ENCODE measurements at places on chromosomes 2 and 18.

- no peak for DNase-seq
Observed at GRCh38 chr18:849021-849420, 37.0 kb upstream of the YES1 start.

DNA sequence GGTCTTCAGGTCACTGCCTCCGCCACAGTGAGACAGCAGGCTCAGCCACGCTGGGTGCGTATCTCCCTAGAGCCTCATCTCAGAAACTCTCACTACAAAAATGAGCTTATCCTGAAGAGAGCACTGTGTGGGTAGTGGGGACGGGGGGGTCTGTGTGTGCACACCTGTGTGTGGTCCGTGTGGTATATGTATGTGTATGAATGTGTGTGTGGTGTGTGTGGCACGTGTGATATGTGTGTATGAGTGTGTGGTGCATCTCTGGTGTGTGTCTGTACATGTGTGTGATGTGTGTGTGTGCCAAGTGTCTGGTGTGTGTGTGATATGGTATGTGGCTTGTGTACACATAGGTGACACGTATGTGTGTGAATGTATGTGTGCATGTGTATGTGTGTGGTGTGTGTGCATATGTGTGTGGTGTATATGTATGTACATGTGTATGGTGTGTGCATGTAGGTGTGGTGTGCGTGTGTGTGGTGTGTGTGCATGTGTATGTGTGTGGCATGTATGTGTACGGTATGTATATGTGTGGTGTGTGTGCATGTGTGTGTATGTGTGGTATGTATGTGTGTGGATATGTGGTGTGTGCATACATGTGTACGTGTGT lies 332.2 kb downstream of the EIPR1 start:
- DNase-seq, result no peak

GRCh38 chr2:96680561-96681141 lies 38.1 kb downstream of the FER1L5 start:
- no peak for DNase-seq

DNA sequence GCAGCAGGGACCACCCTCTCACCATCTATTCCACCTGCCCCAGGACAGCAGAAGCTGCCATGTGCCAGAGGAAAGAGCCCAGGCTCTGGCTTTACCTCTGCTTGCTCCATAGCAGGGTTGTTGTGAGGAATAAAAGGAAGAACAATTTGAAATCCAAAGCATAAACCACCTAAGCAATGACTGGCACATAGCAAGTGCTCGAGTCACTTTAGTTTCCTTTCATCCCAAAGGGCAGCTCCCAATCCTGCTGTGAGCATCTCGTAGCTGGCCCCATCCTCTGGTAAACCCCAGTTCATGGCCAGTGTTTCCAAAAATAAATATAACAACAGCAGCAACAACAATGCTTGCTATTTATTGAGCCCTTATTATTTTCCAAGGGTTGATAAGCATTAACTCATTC lies 923.5 kb downstream of the EPHA4 start:
- DNase-seq, result no peak

DNA sequence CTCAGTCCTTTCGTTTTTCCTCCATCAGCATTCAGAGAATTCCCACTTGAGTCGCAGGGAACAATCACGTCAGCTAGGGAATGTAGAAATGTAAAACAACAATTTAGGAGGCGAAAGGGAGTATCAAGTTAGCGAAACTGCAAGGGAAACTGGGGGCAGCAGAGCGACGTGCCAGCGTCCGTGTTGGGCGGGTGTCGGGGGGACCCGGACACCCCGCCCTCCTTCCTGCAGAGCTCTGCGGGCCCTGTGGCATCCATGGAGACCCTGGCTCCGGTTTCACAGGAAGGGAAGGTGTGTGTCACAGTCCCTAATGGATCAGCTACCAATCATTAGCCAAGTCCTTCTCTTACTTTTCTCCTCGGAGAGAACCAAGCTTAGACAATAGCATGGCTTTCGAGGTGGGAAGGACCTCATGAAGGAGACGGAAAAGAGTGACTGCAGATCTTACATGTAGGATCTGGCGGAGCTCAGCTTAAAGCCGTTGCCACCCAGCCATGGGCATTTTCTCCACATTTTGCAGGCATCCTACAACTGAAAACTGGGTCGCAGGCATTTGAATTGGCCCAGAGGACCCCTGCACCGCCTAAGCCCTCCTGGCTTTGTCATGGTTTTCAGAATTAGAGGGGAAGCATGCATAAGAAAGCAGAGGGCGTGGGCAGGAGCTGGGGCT lies 33.7 kb downstream of the SOX11 start:
- no peak for DNase-seq

DNA sequence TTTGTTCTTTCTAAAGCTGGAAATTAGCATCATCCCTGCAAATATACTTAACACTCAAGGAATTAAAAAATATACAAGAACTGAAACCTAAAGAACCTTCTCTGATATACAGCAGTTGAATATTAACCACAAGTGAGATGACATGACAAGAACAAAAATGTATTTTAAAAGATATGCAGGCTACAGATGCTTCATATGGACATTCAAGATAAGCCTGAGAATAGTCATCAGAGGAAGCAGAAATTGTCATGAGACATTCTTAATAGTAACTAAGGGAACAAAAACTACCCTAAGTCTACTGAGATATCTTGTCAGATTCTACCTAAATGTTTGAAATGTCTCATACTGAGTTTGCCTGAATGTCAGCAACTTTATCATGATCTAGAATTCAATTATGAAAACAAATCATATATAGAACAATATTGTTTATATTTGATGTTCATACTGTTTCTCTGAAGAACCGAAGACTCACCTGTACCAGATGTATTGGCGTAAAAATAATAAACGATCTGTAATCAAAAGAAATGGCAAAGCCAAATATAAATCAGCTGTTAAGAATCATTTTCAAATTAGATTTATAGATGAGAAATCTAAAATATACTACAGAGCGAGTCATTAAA lies 4.7 kb downstream of the NBAS start:
- no peak for DNase-seq

DNA sequence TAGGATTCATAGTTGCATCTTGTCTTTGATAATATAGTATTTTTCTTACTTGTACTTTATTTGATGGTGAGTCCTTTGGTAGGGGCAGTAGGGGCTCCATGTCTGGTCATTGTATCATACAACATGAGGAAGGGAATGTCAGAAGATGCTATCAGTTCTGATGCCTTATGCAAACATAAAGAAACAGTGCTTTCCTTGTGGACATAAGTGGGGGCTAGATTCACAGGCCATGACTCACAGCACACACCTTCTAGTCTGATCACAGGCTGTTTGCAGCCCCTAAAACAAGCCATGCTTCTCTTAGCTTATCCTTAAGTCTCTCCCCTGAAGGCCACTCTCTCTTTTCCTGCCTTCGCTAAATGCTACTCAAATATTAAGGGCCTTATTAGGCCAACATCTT lies 10.7 kb upstream of the SLC14A1 start:
- no peak for DNase-seq

DNA sequence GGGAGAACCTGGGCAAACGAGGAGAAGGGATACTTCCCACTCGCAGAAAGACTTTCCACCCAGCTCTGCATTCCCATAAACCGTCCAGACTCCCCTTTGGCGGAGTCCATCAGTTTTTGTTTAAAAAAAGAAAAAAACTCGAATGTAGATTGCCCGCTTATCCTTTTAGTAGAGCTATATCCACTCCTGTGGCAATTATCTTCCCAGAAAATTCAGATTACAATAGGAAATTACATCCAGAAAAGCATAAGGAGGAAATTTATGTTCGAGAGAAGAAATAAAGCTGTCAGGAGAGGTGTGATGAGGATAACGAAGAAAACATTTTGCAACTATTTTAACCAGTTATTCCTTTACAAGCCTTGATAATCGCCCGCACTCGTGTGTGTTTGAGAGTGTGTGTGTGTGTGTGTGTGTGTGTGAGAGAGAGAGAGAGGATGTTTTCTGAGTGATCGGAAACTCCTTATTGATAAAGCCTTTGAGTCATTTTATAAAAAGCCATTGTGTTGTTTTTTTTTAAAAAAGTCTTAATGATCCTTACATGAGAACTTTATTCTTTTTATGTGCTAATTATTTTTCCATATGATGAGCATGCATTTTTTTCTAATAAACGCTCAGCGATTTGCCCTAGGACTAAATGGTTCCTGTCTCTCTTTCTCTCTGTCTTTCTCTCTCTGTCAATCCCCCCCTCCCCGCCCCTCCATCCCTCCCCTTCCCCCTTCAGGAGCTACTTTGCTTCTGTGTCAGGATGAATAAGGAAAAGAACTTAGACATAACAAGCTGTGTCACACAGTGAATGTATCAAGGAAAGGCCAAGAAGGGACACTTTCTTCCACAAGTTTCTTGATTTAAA lies 1.1 kb upstream of the PPP3R1 start:
- DNase-seq, result no peak

GRCh38 chr2:108355906-108356734 lies 21.6 kb upstream of the SULT1C4 start:
- DNase-seq, result no peak

DNA sequence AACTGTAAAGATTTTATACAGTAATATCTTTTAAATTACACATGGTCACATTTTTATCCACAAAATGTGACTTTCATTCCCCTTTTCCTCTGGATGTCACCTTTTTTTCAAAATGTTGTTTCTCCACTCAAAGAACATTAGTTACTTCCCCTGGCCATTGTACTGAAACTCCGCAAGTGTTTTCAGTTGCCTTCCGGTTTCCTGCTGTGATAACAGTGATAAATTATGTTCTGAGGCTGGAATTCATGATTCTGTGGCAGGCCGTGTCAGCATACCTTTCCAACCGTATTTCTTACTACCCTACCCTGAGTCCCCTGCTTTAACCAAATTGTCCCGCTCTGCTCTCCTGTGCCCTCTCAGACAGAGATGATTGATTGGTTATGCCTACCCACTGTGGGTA lies 53.5 kb downstream of the MGAT5 start:
- no peak for DNase-seq

GRCh38 chr18:292271-292670 lies 24.4 kb upstream of the THOC1 start:
- DNase-seq, result no peak

GRCh38 chr2:58871469-58872142 lies 630.5 kb upstream of the FANCL start:
- no peak for DNase-seq

GRCh38 chr2:155412598-155412997 lies 714.1 kb downstream of the KCNJ3 start:
- DNase-seq, result no peak
